Activated CD8-positive, alpha-beta memory T cell treated with anti-CD3 and anti-CD28 coated beads for 1 hour (primary cell): ENCODE measurements at places on chromosomes 11 and 22.

- DNase-seq: no peak
These were observed 71.6 kb downstream of the EXT2 start for GRCh38 chr11:44167046-44167445.

- no peak for DNase-seq
These were observed 263.6 kb downstream of the CTTN start for GRCh38 chr11:70661761-70662501.

- DNase-seq: no peak
These were observed 3.3 kb downstream of the IL18BP start for GRCh38 chr11:72001834-72002591.

GRCh38 chr11:132073787-132074186 is 703.4 kb downstream of the NTM start:
- DNase-seq: no peak

- no peak for DNase-seq
These were observed 39.8 kb upstream of the SPTBN2 start for GRCh38 chr11:66768818-66769217.

DNA sequence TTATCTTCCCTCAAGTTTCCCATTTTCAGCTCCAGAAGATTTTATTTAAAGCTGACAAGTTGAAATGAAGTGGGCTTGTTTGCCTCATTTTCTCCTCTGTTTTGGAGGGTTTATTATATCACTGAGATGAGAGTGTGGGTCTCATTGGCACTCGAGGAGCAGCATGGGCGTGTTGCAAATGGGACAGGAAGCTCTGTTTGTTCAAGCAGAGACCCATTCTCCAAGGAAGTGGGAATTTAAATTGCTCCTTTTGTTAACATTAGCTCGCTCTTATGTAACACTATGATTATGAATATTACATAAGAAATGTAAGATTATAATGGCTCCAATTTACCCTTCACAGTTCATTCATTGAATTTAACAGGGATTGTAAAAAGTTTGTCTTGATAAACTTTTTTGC is 317.7 kb upstream of the CTSC start:
- DNase-seq: no peak

GRCh38 chr11:44823006-44823405 is 96.2 kb downstream of the TSPAN18 start:
- no peak for DNase-seq

- no peak for DNase-seq
These were observed 26.3 kb upstream of the SCGB1A1 start for GRCh38 chr11:62392506-62392905.

DNA sequence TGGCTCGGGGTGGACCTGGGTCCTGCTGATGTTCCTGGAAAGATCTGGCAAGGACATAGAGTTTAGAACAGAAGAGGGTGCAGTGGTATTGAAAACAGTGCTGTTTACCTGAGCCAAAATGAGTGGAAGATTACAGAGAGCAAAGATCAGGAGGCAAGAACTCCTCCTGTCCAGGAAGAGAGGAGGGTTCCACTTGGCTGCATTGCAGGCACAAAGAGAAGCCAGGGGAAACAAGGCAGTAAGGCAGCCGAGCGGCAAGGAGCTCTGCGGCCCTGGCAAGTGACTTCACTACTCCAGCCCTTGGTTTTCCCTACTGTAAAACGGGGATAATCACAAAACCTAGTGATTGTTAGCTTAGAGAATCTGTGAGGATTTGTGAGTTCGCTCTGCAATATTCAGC is 3.7 kb upstream of the PACSIN2 start:
- no peak for DNase-seq

DNA sequence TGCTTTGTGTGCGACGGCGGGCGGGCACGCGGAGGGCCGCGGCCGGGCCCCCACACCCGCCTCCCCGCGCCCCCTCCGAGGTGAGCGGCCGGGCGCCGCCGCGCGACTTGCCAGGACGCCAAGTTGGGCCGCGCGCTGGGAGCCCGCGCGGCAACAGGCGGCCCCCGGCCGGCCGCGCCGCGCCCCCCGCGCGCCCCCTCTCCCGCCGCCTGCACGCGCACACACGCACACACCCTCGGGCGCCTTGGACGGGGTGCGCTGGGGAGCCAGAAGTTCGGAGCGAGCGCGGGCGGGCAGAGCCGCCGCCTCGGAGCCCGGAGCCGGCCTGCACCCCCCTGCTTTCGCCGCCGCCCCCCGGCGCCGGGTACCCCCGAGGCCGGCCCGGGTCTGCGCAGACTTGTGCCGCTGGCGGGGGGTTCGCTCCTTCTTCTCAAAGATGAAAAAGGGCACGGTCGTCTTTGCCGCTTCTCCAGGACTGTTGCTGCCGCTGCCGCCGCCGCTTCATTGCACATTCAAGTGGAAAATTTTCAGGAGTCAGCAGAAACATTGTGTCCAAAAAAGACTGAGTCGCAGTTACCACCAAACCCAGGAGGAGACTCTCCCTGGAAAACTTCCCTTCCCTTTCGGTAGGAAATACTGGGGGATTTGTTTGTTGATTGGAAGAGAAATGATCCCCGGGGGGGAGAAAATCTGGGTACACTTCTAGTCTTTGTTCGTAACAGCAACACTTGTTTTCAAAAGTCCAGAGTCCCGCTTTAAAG is 895 bp downstream of the TEAD1 start:
- no peak for DNase-seq

DNA sequence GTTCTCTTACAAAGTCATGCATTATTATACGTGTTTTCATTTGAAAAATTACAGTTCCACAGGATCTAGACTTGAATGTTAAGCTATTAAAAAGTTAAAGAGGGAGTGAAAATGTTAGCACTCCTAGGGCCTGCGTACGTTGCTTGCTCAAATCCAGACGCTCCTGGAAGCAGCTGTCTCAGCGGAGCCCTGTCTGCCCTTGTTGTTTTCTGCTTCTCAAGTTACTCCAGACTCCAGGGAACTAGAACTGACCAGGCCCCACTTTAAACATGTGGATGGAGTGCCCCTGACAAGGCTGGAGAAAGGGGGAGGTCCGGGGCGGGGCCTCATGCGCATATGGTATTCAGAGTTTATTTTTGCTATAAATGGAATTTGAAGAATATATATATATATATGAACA is 9.6 kb downstream of the PARVB start:
- DNase-seq: no peak

- no peak for DNase-seq
These were observed 15.2 kb downstream of the CCDC157 start for GRCh38 chr22:30371981-30372380.

- no peak for DNase-seq
These were observed 1.5 kb downstream of the PANX2 start for GRCh38 chr22:50171965-50172421.

DNA sequence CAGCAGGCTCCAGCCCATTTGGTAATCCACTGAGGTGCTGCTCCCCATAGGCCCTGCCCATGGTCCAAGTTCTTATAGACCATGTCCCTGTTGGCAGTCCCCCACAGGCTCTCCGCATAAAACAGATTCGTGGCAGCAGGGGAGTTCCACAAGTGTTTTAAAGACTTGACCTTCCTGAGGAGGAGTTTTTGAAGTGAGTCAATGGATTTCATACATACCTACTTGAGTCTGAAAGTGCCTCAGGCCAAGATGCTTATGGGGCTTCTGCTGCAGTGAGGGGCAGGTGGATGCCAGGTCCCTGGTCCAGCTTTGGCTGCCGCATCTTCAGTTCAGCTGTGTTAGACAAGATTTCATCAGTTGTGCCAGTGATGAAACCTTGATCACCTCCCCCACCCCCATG is 43.3 kb downstream of the CABIN1 start:
- no peak for DNase-seq

DNA sequence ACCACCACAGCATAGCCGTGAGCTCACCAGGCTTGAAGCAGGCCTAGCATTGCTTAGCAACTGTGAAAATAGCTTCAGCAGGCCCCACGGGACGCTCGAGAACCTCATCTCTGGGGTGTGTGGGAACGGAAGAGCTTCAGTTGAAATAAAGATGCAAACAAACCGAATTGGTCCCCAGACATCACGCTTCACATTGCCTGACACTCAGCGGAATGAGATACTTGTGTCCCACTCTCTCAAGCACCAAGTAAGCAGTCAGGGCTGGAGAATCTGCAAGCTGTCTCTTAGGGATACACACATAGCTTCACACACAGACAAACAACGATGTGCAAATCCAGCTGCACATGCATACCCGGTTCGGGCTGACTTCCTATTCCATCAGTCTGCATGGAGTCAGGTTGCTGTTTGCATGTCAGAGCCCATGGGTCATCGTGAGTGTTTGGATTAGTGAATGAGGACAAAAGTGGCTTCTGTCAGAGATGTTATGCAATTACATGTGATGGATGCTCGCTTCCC is 205.7 kb downstream of the SNX19 start:
- no peak for DNase-seq

DNA sequence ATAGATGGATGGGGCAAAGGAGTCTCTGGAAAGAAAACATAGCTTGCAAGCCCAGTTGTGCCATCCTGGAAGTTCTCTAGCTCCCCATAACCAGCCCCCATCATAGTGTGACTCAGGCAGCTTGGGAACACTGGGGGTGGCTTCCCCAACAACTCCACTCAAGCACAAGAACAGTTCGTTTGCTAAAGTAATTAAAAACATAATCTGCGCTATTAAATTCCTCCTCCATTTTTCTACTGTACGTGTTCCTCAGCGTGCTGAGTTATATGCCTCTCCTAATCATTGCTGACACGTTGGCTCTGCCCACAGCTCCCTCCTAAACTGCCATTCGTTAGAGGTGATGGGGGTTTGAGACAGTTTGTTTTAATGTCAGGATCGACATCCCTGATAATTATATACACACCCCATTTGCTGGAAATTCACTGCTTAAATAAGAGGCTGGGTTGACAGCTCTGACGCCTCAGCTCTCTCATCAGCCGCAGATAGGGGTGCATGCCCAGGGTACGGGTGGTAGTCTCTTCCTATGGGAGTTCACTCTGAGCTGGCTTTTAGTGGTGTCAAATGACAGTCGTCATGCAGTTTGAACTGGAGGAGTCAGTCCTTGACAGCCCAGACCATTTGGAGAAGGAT is 59.5 kb upstream of the SEZ6L start:
- no peak for DNase-seq

GRCh38 chr11:12653729-12654128 is 20.5 kb upstream of the TEAD1 start:
- DNase-seq: no peak

- no peak for DNase-seq
These were observed 288.0 kb downstream of the SBF2 start for GRCh38 chr11:10005955-10006525.

- DNase-seq: no peak
These were observed 223.8 kb downstream of the FAM76B start for GRCh38 chr11:95565724-95566141.

- no peak for DNase-seq
These were observed 40.4 kb downstream of the DRG1 start for GRCh38 chr22:31439808-31440207.

DNA sequence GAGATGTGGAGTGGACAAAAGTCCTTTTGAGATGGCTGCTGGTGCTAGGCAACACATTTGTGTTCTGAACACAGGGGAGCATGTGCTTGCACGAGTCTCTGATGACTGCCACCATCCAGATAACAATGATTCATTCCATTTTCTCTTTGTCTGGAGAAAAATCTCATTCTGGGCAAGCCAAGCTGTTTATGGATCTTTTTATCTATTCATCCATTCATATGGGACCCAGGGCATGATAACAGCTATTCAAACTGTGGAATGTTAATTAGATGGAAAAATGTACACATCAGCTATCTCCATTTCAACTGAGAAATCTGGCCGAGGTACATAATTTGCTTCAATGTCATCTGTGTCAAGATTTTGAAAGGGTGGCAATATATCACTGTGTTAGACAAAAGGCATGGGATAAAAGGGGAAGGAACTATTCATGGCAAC is 117.5 kb upstream of the ZBED5 start:
- no peak for DNase-seq

DNA sequence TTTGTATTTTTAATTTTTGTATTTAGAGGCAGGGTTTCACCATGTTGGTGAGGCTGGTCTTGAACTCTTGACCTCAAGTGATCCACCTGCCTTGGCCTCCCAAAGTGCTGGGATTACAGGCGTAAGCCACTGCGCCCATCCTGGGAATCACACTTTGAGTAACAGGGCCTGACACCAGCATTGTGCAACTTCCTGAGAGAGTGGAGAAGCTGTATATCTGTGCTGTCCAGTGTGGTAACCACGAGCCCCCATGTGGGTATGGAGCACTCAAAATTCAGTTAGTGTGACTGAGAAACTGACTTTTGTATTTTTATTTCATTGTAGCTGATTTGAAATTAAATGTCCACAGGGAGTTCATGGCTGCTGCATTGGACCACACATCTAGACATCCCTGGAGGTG is 36.2 kb downstream of the MPPED1 start:
- no peak for DNase-seq

- DNase-seq: no peak
These were observed 108.8 kb downstream of the MPPED1 start for GRCh38 chr22:43520632-43521039.

GRCh38 chr11:1570531-1570895 is 1.6 kb downstream of the DUSP8 start:
- DNase-seq: no peak

- no peak for DNase-seq
These were observed 21.8 kb upstream of the SLC5A12 start for GRCh38 chr11:26743622-26744021.

DNA sequence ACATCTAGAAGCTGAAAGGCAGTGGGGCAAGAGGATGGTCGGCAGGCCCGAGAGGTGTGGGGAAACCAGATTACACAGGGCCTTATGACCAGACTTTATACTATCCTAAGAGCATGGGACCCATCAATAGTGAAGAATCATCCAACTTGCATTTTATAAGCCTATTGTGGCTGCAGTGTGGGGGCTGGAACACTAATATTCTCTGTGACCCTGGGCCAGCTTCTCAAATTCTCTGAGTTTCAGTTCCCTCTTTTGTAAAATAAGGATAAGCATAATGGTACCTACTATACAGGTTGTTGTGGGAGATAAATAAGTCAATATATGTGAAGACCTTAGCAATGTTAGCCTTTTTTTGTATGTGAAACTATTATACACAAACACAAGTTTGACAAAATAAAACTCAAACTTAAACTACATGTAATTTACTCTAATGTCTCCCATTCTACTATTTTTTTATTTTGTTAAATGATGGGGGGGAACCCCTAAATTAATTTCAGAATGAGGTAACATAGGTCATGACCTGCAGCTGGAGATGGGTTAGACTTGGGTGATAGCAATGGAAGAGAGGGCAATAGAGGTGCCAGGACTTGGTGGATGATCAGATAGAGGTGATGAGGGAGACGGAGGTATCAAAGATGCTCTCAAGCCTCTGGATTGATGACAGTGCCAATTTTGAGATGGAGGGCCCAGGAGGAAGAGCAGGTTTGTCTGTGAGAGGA is 30.1 kb downstream of the SMCO4 start:
- no peak for DNase-seq

GRCh38 chr22:22552630-22553029 is 6.4 kb downstream of the PRAME start:
- DNase-seq: no peak

- no peak for DNase-seq
These were observed 49.4 kb downstream of the MAML2 start for GRCh38 chr11:96293598-96294021.

- DNase-seq: no peak
These were observed 813.2 kb downstream of the BRD1 start for GRCh38 chr22:49014227-49015201.

GRCh38 chr11:126819194-126819593 is 181.4 kb downstream of the KIRREL3 start:
- no peak for DNase-seq
